Activated T-helper 9 cell treated with anti-CD3 and anti-CD28 coated beads, Interleukin-2, amount 50 U/mL, for 16 hours (primary cell): ENCODE measurements at places on chromosomes 1 and 21.

GRCh38 chr1:179706339-179706941 lies 36.7 kb upstream of the FAM163A start:
- DNase-seq, result peak; percentile 12

DNA sequence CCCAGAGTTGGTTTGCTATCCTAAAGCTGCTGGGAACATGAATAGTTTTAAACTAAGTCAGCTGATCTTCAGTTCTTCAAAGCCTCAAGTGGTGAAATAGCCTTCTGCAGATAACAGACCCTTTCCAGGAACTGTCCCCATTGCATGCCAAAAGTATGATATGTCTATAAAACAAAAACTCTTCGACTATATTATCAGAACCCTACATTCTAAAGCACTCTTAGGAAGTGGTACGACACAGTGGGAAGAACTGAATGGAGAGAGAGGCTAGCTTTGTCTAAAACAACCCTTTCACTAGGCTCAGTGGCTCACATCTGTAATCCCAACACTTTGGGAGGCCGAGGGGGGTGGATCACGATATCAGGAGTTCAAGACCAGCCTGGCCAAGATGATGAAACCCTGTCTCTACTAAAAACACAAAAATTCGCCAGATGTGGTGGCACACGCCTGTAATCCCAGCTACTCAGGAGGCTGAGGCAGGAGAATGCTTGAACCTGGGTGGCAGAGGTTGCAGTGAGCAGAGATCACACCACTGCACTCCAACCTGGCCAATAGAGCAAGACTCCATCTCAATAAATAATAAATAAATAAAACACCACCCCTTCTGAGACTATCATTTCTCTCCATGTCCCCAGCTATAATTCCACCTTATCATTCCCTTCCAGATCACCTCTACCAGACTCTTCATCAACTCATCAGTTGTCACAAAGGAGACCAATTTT lies 2.2 kb upstream of the FRRS1 start:
- DNase-seq, result no peak

DNA sequence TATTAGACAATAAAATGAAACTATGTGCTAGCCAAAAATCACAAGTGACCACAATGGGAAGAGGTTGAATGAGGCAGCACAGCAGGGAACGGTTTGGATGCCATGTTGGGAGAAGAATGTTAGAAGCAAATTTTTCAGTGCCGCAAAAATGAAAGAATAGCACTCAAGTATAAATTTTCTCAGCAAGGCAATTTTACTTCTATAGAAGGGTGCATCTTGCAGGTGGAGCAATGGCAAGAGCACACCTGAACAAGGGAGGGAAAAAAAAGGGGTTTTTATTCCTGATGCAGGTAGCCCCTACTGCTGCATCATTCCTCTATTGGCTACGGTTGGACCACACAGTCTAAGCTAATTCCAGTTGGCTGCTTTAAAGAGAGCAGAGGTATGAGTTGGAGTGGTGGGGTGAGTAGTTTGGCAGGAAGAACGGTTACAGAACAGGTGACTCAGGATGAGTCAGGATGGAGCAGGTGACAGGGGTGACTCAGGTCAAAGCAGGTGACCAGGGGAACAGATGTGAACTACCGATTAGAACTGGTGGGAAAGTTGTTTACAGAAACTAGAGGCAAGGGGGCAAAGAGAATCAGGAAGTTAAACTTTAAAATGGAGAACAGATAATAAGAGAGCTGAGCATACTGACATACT lies 301.1 kb upstream of the NRIP1 start:
- no peak for DNase-seq

GRCh38 chr1:5477716-5478115 lies 514.5 kb downstream of the NPHP4 start:
- no peak for DNase-seq

- DNase-seq, result no peak
Observed at GRCh38 chr1:225878282-225878681, 3.9 kb downstream of the TMEM63A start.

GRCh38 chr1:204217648-204218000 lies 3.8 kb upstream of the GOLT1A start:
- DNase-seq, result no peak
